ENCODE measurements at places on chromosomes 12 and 14.
A peak's percentile ranks its signal among the peaks of the same experiment; 100 is the strongest.

DNA sequence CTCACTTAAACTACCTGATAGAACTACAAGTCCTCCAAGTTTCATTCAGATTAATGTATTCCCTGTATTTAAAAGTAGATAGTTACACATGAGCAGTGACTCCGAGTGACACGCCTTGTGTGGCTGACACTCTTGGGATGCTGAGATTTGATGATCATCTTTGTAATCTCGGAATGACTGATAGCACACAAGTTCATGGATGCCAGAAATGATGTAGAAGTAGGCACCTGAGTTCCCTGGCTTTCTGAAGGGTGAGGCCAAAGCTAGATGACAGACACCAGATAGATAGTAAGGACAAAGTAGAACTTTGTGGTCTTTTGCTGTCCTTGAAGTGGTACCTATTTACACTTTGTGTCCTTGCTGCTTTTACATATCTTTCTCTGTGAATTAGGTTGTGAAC is 491.2 kb downstream of the PCNX1 start:
- no peak for DNase-seq

DNA sequence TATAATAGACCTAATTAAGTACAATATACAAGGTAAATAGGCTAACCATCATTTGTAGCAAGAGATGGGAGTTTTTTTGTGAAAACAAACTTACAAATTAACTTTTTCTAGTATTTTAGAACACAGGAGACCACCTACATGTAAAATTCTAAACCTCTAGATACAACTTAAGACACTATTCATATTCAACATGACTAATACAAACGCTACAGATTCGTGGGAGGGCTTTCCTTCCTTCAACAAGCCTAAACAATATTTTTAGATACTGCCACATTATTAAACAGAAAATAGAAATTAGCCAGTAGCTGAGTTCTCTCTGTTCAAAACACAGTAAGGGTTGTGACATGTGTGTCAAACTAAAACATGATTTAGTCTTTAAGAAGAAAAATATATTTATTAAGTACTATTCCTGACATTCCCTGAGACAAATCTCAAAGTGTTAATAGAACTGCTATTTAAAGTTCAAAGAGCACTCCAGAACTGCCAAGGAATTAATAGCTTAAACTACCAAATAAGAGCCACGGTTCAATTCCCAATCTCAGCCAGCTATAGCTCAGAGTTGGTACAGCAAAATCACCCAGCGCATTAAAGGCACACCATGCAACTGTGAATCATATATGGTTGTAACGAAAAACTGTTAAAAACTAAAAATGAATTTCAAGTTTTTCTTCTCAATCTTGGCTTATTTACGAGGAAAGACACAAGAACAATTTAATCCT is 10.7 kb downstream of the MED13L start:
- no peak for DNase-seq

DNA sequence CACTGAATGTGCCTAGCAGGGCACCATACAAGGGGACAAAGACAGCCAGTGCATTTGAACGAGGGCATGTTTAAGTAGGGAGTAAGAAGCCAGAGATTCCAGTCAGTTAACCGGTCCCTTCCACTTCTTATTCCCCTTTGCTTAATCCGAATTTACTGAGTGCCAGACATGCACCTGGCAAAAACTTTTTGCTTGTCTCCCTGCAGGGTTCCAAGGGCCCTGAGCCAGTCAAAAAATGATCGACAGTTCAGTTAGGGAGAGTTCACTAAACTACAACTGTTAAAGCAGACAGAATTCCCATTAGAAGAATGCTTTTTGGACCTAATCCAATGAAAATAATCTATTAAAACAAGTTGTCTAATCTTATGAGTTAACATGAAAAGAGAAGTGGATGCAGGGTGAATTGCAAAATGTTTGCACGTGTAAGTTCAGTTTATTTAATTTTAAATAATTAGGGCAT is 193.8 kb downstream of the TMTC2 start:
- DNase-seq, result no peak

DNA sequence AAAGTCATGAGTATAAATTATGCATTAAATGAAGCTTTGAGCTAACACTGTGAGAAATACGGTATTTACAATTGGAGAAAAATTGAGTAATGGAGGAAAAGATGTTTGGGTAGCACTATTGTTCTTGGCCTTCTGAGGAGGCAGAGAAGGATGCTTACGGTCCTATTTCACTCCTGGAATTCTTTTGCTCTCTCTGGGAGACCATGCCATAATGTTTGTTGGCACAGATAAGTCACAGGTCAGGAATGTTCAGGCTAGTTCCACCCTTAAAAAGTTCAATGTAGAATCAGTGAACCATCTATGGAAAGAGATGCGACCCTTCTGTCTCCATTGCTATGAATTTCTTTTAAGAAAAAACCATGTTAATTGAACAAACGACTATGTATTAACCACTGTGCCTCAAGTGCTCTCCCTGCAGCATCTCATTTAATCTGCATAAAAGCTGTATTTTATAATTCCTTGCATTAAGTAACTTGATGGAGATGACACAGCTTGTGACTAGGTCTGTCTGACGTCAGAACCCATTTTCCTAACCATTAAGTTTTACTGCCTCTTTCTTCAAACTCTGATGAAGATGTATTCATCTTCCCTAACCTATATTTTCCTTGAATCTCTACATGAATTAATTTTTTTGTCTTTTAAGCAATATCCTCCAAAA is 9.5 kb downstream of the BATF start:
- DNase-seq, result no peak

DNA sequence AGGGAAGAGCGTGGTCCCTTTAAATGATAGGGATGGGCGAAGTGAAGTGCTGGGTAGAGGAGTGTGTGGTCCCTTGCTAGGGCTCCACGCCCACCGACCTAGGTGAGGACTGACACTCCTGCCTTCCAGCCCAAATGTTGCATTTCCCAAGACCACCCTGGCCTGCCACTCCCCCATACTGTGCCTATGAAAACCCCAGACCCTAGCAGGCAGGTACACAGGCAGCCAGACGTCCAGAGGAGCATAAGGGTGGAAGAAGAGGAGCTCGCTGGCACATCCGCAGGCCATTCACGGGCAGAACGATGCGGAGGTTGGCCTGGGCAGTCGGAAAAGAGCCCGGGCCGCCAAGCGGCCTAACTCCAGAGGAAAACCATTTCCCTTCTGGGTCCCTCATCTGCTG is 817 bp upstream of the IPO8 start:
- no peak for DNase-seq

DNA sequence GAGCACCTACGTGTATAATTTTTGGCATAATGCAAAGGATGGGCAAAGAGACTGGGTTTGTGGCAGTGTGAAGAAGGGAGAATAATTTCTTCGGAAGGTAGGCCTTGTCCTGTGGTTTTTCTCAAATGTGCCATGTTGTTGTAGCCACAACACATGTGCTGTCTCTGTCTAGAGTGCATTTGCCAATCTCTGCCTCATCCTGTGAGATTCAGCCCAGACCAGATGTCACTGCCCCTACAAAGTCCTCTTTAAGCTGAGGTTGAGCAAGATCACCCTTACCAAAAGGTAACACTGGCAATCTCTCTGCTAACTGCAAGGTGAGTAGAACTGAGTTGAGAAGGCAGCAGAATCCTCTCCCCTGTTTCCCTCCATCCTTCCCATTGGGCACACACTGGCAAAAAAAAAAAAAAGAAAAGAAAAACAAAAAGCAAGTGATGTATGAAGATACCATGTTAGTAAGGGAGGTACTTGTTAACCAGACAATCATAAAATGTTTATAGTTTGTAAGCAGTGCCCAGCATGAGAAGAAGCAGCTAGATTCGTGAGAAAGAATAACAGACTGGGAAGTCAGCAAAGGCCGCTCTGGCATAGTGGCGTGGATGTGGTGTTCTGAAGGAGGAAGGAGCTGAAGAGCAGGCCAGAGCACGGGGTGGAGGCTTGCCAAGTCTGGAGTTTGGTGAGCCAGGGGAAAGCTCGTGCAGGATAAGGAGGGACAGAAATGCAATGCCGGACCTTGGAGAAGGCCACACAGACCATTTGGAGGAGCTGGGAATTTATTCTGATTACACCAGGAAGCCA is 18.9 kb downstream of the DYRK2 start:
- DNase-seq, result peak; percentile 41

- peak; percentile 86 for DNase-seq
Measured at GRCh38 chr14:67674139-67674479, 323 bp downstream of the VTI1B start.

DNA sequence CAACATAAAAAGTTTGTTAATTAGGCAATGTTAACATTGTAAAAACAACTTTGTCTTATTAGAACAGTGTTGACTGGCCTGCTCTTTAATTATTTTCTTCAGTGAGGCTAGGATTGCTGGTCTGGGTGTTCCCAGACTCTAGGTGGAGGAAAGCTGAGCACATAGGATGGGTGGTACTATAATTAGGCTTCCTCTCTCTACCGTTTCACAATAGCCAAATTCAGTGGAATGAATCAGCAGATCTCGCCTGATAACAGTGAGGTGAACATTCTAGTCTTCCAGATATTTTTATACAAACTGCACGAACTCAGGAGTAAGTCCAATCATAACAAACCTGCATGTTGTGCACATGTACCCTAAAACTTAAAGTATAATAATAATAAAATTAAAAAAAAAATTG is 11.9 kb downstream of the PTGDR start:
- no peak for DNase-seq

GRCh38 chr14:71062581-71063303 is 155.5 kb downstream of the PCNX1 start:
- DNase-seq, result no peak

DNA sequence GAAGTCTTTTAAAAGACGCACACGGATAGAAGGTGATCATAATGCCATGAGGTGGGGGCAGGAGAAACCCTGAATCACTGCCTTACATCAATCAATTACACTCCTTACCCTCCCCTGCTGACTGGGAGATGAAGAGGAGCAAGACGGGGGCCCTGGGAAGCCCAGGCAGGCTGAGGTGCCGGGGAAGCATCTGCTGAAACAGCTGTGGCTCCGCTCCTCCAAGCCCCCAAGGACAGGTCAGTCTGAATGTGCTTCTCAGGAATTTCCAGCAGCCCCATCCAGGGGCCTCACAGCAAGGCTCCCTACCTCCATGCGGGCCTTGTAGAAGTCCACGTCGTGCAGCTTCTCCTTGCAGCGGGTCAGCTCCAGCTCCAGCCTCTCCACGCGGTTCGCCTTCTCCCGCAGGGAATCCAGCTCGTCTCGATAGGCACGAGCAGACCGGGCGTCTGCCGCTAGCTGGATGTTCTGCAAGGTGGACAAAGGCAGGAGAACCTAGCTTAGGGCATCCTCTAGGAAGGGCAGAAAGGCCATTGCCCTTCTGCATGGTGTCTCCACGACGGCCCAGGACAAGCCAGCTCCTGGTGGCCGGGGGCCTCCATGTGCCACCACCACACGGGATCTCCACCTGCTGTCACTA is 79.8 kb downstream of the CCDC88C start:
- DNase-seq, result no peak

DNA sequence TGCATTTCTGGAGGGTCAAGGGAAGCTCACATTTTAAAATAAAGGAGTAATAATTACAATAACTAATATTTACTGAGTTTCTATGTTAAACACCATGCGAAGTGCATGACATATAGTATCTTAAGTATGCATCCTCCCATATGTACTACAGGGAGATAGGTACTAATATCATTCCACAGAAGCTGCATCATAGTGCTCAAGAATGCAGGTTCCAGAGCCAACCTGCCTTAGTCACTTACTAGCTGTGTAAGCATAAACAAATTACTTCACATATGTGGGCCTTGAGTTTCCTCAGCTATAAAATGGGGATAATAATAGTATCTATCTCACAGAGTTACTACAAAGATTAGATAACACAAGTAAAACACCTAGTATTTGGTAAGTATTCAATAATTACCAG is 18.3 kb downstream of the ARMH4 start:
- DNase-seq, result no peak

GRCh38 chr12:101021911-101022388 is 188.1 kb downstream of the SLC5A8 start:
- no peak for DNase-seq

- no peak for DNase-seq
Measured at GRCh38 chr12:41983856-41984255, 160.8 kb downstream of the GXYLT1 start.

- DNase-seq, result peak; percentile 19
Measured at GRCh38 chr14:71688576-71688975, 243.7 kb upstream of the RGS6 start.

DNA sequence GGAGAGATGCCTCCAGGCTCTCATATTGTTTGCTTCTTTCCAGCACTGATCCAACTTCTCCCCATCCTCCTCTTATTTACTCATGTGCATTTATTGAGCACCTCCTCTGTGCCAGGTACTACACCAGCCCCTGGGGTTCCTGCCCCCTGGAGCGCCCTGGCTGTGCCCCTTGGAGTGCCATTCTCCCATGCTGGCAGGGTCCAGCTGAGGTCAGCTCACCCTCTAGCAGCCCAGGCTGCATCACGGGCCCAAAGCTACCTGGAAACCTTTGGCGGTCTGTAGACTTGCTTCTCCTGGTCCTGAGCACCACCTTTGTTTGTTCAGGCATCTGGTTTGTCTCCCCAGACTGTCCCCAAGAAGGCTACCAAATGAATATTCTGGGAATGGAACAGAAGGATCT is 67.0 kb downstream of the ADCK1 start:
- DNase-seq, result no peak

DNA sequence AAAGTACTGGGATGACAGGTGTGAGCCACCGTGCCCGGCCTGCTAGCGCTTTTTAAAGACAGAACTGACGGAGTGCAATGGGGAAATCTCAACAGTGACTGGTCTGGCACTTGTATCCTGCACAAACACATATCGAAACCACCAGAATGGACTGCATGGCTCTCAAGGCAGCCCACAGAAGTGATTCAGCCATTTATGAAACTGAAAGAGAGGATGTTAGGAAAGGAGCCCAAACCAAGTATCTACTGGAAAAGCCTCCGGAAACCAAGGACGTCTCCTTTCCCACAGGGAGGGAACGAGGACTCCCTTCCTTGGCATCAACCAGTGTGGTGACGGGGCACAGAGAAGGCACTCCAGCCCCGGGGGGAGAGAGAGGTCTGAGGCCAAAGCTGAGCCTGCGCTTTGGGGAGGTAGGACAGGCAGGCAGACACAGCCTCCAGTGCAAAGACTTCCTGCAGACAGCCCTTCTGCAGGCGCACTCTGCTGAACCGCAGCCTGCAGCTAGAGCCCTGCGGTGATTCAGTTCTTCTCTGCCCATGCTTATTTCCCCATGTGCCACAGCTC is 16.5 kb downstream of the SLC15A4 start:
- DNase-seq, result no peak

DNA sequence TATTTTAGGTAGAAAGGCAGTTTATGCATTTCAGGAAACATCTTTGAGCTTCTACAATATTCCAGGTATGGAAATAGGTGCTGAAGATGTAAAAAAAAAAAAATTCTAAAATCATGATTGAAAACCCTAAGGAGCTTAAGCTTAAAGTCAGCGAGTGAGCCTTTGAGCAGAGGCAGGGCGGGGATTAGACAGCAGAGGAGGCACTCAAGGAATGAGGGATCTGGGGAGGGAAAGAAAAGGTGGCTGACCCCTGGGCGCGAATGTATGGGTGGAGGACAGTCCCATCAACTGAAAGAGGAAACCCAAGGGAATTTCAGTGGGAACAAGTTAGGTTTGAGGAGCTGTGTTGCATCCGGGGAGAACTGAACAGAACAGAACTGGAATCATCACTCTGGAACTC is 6.4 kb upstream of the PTMS start:
- DNase-seq, result no peak

- peak; percentile 19 for DNase-seq
Measured at GRCh38 chr12:53102883-53103807, at the start of gene SOAT2. TSS of gene SOAT2 (plus strand) at chr12:53103486. CDS start at chr12:53103578, 92 bp downstream.

- DNase-seq, result peak; percentile 64
Measured at GRCh38 chr14:92105893-92106142, 564 bp downstream of the ATXN3 start.

- DNase-seq, result no peak
Measured at GRCh38 chr14:63891148-63891975, 38.6 kb downstream of the SYNE2 start.

- DNase-seq, result no peak
Measured at GRCh38 chr12:15372352-15372751, 50.0 kb downstream of the PTPRO start.

Data from colonic mucosa (tissue), 4 donors.